Thymus (tissue), 14 donors: ENCODE measurements at places on chromosomes 12 and 14.

DNA sequence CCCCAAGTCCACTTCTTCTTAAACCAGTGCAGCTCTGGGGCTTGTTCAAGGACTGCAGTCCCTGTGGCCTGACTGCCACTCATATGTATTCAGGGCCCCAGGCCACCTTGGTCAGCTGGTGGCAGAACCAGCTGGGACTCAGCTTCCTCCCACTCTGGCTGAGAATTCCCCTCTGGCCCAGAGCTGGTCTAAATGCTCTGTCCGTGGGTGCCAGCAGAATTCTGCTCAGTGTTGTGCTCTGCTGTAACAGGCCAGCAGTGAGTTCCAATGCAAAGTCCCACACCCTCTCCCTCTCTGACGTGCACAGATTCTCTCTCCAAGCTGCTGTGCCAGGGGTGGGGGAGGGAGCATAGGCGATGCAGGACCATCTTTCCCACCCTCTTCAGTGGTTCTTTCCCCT is 210.4 kb upstream of the RGS6 start:
- no peaks in the 10 kb centered on the region for H3K4me1 ChIP-seq
- no peak overlapping the region for H3K4me3 ChIP-seq
- no peak overlapping the region for H3K27ac ChIP-seq
- H3K27me3 ChIP-seq = no peaks in the 10 kb centered on the region
- H3K36me3 ChIP-seq = peaks cover 27% of the 10 kb centered on the region

GRCh38 chr14:76846331-76847047 is 20.3 kb downstream of the LRRC74A start:
- no peaks in the 10 kb centered on the region for H3K36me3 ChIP-seq
- H3K4me1 ChIP-seq = no peaks in the 10 kb centered on the region
- H3K4me3 ChIP-seq = no peak overlapping the region
- H3K27me3 ChIP-seq = no peaks in the 10 kb centered on the region
- H3K27ac ChIP-seq = no peak overlapping the region
- DNase-seq = no peak

DNA sequence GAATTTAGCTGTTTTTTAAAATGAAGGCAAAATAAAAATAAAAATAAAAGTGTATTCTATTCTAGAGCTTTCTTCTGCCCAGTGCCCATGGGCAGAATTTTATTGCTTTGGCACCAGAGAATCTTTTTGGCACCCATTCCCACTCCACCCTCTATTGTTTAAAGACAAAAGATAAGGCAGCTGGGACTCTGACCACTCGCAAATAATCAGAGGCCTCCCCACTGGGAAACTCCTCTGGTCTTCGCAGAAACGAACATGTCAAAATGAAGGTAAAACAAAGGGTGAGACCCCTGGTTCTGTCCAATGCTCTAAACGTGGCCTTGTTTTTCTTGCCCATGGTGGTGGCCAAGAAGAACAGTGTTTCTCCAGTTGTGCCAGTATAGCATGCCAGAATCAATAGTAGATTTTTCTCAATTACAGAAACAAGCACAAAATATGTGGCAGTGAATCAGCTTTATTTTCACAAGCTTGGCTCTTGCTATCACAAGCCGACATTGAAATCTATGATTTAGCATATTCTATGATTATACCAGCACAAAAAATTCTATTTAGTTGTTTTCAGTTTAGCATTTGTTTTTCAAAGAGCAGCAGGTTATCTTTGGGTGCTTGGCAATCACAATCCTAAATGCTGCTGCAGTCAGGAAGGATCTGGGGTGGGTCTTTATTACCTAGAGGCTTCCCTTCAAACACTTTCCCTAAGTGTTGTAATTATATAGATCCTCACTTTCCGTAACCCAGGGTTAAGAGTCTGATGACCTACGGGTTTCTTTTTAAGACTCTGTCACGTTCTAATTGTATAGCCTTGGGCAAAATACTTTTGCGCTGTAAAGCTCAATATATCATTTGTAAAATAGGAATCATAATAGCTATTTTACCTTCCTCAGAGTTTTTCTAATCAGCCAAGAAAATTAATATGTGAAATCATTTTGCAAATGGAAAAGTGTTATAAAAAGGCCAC is 50.5 kb downstream of the KITLG start:
- H3K4me1 ChIP-seq = no peaks in the 10 kb centered on the region
- no peak overlapping the region for H3K27ac ChIP-seq
- no peaks in the 10 kb centered on the region for H3K36me3 ChIP-seq
- H3K27me3 ChIP-seq = no peaks in the 10 kb centered on the region

DNA sequence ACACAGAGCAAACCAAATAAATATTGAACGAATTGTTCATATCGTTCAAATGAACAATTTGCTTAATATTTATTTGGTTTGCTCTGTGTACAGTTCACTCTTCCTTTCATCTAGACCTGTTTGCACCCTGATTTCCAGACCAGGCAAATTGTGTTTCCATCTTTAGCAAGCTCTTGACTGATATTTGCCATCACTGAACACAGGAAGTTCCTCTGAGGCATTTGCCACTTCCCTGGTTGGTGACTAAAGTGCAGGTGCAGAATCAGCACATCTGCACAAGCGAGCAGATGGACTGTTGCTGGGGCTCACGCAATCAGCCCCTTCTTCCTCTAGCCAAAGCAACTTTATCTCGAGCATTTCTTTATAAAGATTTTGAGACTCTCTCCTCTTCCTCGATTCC is 112.9 kb downstream of the DAAM1 start:
- peaks cover 24% of the 10 kb centered on the region for H3K4me1 ChIP-seq
- H3K36me3 ChIP-seq = no peaks in the 10 kb centered on the region
- H3K27me3 ChIP-seq = no peaks in the 10 kb centered on the region
- H3K27ac ChIP-seq = no peak overlapping the region
- no peak overlapping the region for H3K4me3 ChIP-seq

- H3K4me3 ChIP-seq = no peak overlapping the region
- no peaks in the 10 kb centered on the region for H3K36me3 ChIP-seq
- no peaks in the 10 kb centered on the region for H3K4me1 ChIP-seq
- no peak for DNase-seq
- H3K27me3 ChIP-seq = peaks cover 8% of the 10 kb centered on the region
- H3K27ac ChIP-seq = no peak overlapping the region
Observed at GRCh38 chr12:130152386-130152785, 9.9 kb upstream of the FZD10 start.

DNA sequence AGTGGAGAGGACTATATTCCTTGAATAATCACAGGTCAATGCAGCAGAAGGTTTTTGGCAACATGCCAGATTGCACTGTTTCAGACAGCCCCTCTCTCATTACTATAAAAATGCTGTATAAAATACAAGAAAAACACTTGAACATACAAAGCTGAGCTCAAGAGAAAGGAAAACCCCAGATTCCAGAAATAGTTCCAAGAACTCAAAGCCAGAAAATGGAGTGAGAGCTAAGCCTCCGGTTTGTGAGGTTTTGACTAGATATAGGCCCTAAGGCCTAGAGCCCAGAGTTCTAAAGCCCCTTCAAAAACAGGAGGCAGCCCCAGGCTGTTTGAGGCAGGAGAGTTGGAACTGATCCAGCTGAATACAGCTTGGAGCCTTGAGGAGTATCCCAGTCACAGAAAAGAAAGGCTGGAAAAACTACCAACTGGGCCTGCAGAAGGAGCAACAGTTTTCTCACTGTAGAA is 29.4 kb upstream of the ACTN1 start:
- peak; percentile 12 for DNase-seq
- peaks cover 5% of the 10 kb centered on the region for H3K4me1 ChIP-seq
- no peaks in the 10 kb centered on the region for H3K27me3 ChIP-seq
- H3K36me3 ChIP-seq = peaks cover 3% of the 10 kb centered on the region
- H3K4me3 ChIP-seq = no peak overlapping the region

- H3K36me3 ChIP-seq = no peaks in the 10 kb centered on the region
- no peak overlapping the region for H3K4me3 ChIP-seq
- H3K4me1 ChIP-seq = no peaks in the 10 kb centered on the region
- DNase-seq = no peak
- H3K27me3 ChIP-seq = no peaks in the 10 kb centered on the region
- no peak overlapping the region for H3K27ac ChIP-seq
Observed at GRCh38 chr14:72024043-72024407, 91.8 kb downstream of the RGS6 start.

- H3K27me3 ChIP-seq = no peaks in the 10 kb centered on the region
- no peak overlapping the region for H3K27ac ChIP-seq
- H3K36me3 ChIP-seq = no peaks in the 10 kb centered on the region
- no peaks in the 10 kb centered on the region for H3K4me1 ChIP-seq
Observed at GRCh38 chr12:56916996-56917333, 17.2 kb downstream of the SDR9C7 start.

DNA sequence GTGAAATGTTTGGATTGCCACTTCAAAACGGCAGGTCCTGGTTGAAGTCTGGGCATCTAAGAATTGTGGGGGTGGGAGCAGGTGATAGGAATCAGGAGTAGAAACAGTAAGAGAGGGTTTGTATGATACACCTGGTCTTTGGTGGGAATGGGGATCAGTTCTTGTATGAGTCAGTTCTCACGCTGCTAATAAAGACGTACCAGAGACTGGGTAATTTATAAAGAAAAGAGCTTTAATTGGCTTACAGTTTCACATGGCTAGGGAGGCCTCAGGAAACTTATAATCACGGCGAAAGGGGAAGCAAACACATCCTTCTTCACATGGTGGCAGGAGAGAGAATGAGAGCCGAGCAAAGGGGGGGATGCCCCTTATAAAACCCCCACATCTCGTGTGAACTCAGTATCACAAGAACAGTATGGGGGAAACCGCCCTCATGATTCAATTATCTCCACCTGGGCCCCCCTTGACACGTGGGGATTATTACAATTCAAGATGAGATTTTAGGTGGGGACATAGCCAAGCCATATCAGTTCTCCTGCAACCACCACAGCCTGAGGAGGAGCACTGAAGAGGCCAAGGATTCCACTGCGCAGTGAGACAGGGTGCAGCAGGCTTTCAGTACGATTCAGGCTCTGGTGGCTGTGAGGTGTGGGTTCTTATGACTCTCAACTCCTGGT is 52.1 kb downstream of the DRAM1 start:
- no peaks in the 10 kb centered on the region for H3K27me3 ChIP-seq
- no peak for DNase-seq
- no peaks in the 10 kb centered on the region for H3K4me1 ChIP-seq
- H3K36me3 ChIP-seq = no peaks in the 10 kb centered on the region

DNA sequence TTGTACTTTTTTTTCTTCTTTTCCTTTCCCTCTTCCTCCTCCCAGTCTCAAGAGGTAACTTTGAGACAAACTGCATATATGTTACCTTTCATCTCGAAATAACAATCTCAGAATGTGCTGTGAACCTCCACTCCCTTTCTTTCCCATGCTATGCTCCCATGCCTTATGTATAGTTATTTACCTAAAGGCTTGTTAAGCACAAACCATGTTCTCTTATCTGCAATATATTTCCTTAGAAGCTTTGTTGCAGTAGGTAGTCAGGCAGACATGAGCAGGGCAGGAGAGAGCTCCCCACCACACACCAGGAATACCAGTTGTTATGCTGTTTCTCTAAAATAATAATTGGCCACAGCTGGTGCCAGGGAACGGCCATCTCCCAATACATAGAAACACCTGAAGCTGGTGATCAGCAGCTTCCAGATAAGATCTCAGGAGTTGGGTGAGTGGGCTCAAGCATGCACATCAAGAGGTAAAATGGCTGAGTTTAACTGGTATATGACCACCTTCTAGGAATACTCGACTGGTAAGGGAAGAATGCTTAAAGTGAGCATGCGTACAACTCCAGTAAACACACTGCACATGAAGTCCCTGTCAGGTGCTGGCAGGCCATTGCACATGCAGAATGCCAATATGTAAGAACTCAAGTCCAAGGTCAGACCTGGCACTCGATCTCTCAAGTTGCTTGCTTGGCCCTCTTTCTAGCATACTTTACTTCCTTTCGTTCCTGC is 14.8 kb upstream of the DHRS2 start:
- H3K36me3 ChIP-seq = no peaks in the 10 kb centered on the region
- no peak overlapping the region for H3K4me3 ChIP-seq
- no peak for DNase-seq
- H3K4me1 ChIP-seq = no peaks in the 10 kb centered on the region
- H3K27me3 ChIP-seq = no peaks in the 10 kb centered on the region

DNA sequence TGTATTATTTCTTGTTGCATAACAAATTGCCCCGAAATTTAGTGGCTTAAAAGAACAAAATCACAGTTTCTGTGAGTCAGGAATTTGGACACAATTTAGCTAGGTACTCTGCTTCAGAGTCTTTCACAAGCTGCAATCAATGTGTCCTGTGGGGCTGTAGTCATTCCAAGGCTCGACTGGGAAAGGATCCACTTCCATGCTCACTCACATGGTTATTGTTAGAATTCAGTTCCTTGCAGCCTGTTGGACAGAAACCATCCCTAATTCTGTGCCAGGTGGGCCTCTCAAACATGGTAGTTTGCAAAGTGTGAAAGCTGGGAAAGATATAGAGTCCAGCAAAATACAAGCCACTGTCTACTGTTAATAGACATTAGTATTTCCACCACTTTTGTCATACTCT is 59.7 kb upstream of the ARID2 start:
- H3K36me3 ChIP-seq = no peaks in the 10 kb centered on the region
- H3K27ac ChIP-seq = peak overlapping the region; percentile 48
- no peaks in the 10 kb centered on the region for H3K27me3 ChIP-seq
- no peak for DNase-seq
- no peak overlapping the region for H3K4me3 ChIP-seq

- no peaks in the 10 kb centered on the region for H3K4me1 ChIP-seq
- no peaks in the 10 kb centered on the region for H3K36me3 ChIP-seq
- no peak overlapping the region for H3K27ac ChIP-seq
- H3K27me3 ChIP-seq = no peaks in the 10 kb centered on the region
Observed at GRCh38 chr12:22321018-22321605, 13.4 kb downstream of the ST8SIA1 start.

- no peaks in the 10 kb centered on the region for H3K4me1 ChIP-seq
- H3K27ac ChIP-seq = no peak overlapping the region
- DNase-seq = no peak
- peaks cover 7% of the 10 kb centered on the region for H3K27me3 ChIP-seq
- no peaks in the 10 kb centered on the region for H3K36me3 ChIP-seq
- no peak overlapping the region for H3K4me3 ChIP-seq
Observed at GRCh38 chr12:112574896-112575558, 156.3 kb downstream of the PTPN11 start.

- H3K4me3 ChIP-seq = peak overlapping the region; percentile 16
- peak; percentile 71 for DNase-seq
- H3K4me1 ChIP-seq = peaks cover 55% of the 10 kb centered on the region
Observed at GRCh38 chr14:70655110-70655826, 13.6 kb downstream of the TTC9 start.

- H3K36me3 ChIP-seq = no peaks in the 10 kb centered on the region
- no peak overlapping the region for H3K4me3 ChIP-seq
- DNase-seq = no peak
- no peak overlapping the region for H3K27ac ChIP-seq
- H3K27me3 ChIP-seq = no peaks in the 10 kb centered on the region
Observed at GRCh38 chr14:74349757-74350156, 1.5 kb downstream of the VRTN start.

GRCh38 chr14:75568791-75569190 is 9.6 kb upstream of the FLVCR2 start:
- no peak overlapping the region for H3K27ac ChIP-seq
- H3K36me3 ChIP-seq = no peaks in the 10 kb centered on the region
- peaks cover 2% of the 10 kb centered on the region for H3K4me1 ChIP-seq

- H3K36me3 ChIP-seq = no peaks in the 10 kb centered on the region
- H3K27me3 ChIP-seq = no peaks in the 10 kb centered on the region
- no peak for DNase-seq
Observed at GRCh38 chr12:92719674-92720073, 16.9 kb downstream of the PLEKHG7 start.
